ENCODE measurements at places on chromosomes 6 and 20. TPM values are rescaled to one million over a fixed set of nuclear protein-coding genes. Genes with fewer than 3 reads are reported as not detected.

VIP gene
- not detected for total RNA-seq

TXNDC5 gene
- 574 TPM for total RNA-seq

EDN1 gene
- 87.4 TPM for total RNA-seq

MACROD2 gene
- under 0.01 TPM for total RNA-seq

OR2H2 gene
- total RNA-seq = not detected

MICAL1 gene
- total RNA-seq = 40.3 TPM

HACE1 gene
- 14.4 TPM for total RNA-seq

CYP21A2 gene
- total RNA-seq = 0.19 TPM

DEFB124 gene
- not detected for total RNA-seq

KCNB1 gene
- total RNA-seq = under 0.01 TPM

SPEF1 gene
- 0.19 TPM for total RNA-seq

RBBP8NL gene
- total RNA-seq = not detected

KCNQ5 gene
- 5.1 TPM for total RNA-seq

SIRPD gene
- not detected for total RNA-seq

MEI4 gene
- total RNA-seq = not detected

Data from regular cardiac myocyte (primary cell).